ENCODE measurements at places on chromosomes 12 and 14.

DNA sequence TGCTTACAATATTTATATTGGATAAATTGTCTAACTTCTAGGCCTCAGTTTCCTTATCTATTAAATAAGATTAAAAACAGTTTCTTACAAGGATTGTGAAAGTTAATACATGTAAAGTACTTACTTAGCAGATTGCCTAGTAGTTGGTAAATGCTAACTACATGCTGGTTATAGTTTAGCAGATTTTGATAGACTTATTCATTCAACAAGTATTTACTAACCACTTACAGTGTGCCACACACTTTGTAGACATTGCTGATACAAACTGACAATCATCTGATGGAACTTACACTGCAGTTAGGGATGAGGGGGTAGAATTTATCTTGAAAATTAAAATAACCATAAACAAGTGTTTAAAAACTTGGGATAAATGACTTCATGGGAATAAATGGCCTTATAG, 50.4 kb downstream of the ARID2 start:
- no peak for DNase-seq

- no peak for DNase-seq
Measured at GRCh38 chr12:57166971-57167371, 19.6 kb upstream of the LRP1-AS start.

GRCh38 chr12:75560167-75560566, 48.8 kb upstream of the KRR1 start:
- DNase-seq = peak; percentile 27

DNA sequence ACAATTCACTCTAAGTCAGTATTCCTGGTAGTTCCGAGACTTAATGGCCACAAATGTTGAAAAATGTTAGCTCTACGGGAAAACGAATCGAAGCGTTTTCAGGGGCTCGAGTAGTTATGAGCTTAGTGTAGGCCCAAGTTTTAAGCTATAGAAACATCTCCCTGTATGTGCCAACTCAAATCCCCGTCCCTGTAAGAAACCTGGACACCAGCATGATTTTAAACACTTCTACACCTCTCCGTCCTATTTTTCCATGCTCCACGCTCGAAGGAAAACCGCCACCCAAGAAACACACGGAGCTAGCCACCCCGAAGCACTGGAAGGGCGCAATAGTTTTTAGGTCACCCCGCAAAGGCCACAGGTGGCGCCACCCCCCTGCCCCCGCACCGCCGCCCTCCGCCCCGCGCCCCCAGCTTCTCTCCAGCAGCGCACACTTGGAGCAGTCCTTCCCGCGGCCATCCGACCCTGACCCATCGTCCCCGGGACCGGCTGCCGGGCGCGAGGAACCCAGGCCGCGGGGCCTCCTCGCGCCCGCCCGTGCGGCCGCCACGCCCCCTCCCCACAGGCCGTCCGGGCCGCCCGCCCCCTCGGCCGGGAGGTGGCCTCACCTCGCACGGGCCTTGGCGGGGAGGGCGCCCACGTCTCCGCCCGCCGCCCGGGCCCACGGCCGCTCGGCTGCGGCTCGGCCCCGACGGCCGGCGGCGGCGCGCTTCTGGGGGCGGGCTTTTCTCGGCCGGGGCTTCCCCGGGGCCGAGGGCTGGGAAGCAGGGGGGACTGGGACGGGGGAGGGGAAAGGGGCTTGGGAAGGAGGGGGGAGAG, 522 bp downstream of the R3HDM2 start:
- peak; percentile 35 for DNase-seq

GRCh38 chr12:118103201-118103600, 610 bp downstream of the VSIG10 start:
- DNase-seq = peak; percentile 69

- DNase-seq = no peak
Measured at GRCh38 chr14:100406505-100407131, 83.5 kb downstream of the SLC25A47 start.

GRCh38 chr14:51977075-51977474, 12.3 kb upstream of the RTRAF start:
- no peak for DNase-seq

DNA sequence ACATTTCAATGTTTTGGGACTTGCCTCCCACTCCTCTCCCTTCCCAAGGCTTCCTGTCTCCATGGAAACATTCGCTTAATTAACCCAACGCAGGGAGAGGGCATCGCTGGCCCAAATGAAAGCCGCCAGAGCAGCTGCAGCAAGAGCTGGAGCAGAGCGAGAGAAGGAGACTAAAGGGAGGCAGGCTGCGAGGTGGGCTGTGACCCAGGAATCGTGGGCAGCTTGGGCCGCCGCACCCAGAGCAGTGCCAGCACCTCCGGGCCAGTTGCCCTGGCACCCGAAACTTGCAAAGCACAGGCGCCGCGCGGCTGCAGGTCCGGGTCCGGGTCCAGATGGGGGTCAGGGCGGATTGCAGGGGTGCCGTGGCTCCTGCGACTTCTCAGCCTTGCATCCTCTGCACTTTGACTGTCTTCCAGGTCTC, 43.5 kb upstream of the PTPRQ start:
- peak; percentile 10 for DNase-seq

- peak; percentile 97 for DNase-seq
Measured at GRCh38 chr14:89399594-89400068, 17.4 kb downstream of the FOXN3 start.

GRCh38 chr12:92108651-92109050, 37.0 kb downstream of the BTG1 start:
- peak; percentile 65 for DNase-seq

- DNase-seq = no peak
Measured at GRCh38 chr12:83265808-83266207, 579.1 kb downstream of the TMTC2 start.

- no peak for DNase-seq
Measured at GRCh38 chr12:5948696-5949095, 3.6 kb upstream of the ANO2 start.

GRCh38 chr12:105992849-105993740, 145.7 kb downstream of the NUAK1 start:
- peak; percentile 23 for DNase-seq

DNA sequence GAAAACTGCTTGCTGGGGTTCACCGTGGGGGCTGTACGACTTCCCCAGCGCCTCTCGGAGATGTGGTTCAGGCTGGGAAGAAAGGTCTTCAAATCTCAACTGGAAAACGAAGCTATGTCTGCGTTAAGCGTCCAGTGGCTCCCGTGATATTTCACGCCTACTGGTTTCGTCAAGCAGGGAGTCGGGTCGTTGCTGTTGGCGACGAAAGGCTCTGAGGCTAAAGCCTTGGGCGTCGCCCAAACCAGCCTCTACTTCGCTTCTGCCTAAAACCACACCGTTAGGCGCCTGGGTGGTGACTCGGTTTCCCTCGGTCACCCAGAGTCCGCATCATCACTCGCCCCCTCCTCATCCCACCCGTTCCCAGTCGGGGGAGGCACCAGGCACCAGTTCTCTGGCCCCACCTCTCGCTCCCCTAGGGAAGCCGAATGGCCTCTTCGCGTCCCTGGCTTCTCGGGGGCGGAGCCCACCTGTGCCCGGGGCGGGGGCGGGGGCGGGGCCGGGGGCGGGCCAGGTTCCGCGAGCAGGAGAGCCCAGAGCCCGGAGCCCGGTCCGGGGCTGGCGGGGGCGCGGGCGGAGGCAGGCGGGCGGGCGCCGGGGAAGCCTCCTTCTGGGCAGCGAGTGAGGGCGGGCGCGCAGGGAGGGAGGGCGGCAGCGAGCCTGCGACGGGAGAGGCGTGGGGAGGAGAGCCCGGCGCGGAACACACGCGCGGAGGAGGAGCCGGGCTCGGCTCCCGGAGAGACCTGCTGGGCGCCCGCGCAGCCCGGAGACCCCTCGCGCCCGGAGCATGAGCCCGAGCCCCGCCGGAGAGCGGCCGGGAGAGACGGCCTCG, at the start of gene B4GALNT3:
Gene B4GALNT3, plus strand, starts transcription at position 510 of the 829 bp plus-strand sequence. CDS start 438 bp downstream, outside the sequence.
- DNase-seq = peak; percentile 79

GRCh38 chr12:131915000-131915689, 13.9 kb upstream of the PUS1 start:
- DNase-seq = no peak

- no peak for DNase-seq
Measured at GRCh38 chr14:55789406-55789805, 209.4 kb downstream of the KTN1 start.

DNA sequence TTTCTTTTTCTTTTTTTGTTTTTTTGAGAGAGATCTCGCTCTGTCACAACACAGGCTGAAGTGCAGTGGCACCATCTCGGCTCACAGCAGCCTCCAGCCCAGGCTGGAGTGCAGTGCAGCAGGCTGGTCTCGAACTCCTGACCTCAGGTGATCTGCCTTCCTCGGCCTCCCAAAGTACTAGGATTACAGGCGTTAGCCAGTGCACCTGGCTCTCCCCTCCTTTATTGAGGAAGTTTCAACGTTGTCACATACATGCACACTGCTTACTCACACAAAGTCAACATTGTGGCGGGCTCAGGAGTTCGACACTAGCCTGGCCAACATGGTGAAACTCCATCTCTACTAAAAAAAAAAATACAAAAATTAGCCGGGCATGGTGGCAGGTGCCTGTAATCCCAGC, 32.0 kb downstream of the EAPP start:
- DNase-seq = no peak

DNA sequence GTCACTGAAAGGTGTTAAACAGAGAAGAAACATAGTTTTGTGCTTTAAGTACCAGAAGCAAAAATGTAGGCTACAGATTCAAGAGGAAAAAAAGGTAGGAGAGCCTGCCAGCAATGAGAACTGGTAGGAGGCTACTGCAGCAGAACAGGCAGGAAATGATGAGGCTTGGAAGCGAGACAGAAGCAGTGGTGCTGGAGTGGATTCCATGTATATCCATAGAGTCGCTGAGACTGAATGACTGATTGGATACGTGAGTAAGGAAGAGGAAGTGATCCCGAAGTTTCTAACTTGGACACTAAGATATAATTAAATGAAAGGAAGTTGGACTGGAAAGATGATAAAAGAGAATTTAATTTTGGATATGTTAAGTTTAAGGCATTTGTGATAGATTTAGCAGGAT, 45.0 kb upstream of the CCDC91 start:
- DNase-seq = no peak

DNA sequence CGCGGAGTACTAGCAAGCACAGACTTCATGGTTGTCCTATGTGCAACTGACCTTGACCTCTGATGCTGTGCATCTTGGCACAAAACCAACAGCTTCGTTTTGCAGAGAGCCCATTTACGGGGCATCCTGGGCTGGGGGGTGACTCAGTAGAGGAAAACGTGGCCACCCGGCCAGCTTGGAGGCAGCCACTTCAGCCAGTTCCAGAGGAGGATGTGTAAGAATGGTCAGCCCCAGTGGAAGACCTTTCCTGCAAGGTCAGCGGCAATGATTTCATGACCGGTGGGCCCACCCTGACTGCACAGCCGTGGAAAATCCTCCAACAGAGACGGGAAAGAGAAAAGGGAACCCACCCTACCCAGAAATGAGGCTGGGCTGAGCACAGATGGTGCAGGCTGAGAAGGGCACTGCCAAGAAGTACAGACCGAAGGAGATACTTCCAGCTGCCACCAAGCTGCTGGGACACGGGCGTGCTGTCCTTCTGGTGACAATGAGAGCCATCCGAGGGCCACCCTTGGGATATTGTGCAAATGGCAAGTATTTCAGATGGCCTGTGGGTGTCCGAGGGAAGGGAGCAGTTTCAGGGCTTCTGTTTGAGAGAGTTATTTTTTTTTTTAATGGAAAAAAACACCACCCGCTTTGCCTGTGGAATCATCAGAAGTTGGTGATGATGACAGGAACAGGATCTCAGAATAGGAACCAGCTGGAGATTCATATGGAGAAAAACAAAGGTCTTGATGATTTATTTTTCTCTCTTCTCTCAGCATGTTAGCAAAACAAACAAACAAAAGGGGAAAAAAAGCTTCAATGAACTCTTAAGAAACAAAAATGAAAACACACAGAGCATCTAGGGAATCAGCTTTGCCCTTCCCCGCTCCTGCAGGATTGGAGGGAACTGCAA, 120.2 kb upstream of the RFLNA start:
- no peak for DNase-seq

DNA sequence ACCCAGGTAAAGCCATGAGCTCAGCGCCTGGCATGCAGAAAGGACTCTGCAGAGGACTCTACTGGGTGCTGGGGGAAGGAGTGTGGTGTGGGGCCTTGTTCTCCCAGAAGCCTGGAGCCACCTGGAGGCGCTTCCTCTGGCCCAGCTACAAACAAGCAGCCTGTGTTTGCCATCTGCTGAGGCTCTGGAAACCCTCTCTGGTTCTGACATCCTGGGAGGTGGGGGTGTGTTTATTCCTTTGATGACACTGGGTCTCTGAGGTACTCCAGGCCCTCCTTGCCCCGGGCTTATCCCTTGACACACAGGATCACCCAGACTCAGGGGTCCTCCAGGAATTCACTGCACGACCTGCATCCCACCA, 44.9 kb downstream of the RNF34 start:
- DNase-seq = no peak

DNA sequence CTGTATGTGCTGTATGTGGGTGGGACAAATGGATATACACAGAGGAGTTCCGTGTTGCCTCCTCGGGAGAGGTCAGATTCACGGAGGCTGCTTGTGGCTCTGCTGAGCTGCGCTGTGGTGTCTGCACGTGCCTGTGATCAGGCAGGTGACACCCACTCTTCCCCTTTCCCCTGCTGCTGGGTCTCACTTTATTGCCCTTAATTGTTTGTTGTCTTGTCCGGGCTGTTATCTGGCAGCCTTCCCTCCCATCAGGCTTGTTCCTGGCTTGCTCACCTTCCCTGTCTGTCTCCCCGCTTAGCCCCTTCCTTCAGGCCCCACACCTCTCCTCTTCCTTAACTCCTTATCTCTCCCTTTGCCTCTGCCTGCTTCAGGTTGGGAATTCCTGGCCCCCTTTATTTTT, 13.5 kb downstream of the WNT5B start:
- DNase-seq = peak; percentile 81
